ENCODE measurements at places on chromosomes 2 and 18.

GRCh38 chr18:47898696-47899095, 31.8 kb downstream of the SMAD2 start:
- DNase-seq: no peak

DNA sequence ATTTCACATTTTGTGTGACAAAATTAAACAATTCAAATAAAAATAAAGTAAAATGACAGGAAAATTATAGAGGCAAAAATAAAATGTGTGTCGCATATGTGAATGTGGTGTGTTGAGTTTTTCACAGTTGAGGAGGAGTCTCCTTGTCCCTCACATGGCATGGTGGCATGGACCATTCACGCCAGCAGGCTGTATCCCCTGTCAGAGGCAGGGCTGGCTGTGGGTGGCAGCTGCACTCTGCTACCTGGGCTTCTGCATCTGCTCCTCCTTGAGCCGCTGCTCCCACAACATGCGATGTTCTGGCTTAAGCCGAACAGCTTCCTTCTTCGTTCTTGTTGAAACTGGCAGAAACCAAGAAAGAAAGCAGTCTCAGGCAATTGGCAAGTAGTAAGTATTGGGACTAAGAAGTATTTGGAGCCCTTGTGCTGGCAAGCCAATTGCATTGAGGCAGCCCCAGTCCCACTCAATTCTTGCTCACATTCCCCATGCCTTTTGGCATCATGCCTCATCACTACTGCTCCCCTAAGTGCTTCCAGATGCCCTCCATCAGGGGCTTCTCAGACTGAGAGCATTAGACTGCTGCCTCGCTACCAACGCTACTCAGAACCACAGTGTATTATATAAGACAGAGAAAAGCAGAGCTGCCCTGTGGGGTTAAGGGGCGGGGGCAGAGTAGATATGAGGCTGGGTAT, 177.9 kb upstream of the NABP1 start:
- DNase-seq: no peak

- DNase-seq: no peak
Observed at GRCh38 chr2:207142461-207142860, 23.3 kb downstream of the KLF7 start.

- DNase-seq: no peak
Observed at GRCh38 chr2:158204741-158205165, 103.1 kb downstream of the UPP2 start.

GRCh38 chr18:62450546-62451410, 72.0 kb upstream of the ZCCHC2 start:
- no peak for DNase-seq

- DNase-seq: no peak
Observed at GRCh38 chr2:152446213-152446612, 111.2 kb downstream of the FMNL2 start.

DNA sequence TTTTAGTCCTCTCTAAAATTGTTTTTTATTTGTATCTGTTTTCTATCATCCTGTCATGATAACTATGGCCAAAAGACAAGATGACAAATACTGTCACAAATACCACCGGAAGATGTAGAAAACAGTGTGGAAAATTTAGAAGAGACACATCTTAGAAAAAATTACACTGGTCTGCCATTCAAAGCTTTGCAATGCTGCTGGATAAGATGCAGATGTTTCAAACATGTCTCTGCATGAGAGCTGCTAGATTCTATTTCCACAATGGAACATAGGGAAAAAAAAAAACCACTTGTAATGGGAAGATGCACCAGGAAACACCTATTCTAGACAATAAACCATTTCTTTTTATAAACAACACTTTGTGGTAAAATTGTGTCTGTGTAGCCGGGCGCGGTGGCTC, 5.8 kb upstream of the TAF1B start:
- DNase-seq: no peak

DNA sequence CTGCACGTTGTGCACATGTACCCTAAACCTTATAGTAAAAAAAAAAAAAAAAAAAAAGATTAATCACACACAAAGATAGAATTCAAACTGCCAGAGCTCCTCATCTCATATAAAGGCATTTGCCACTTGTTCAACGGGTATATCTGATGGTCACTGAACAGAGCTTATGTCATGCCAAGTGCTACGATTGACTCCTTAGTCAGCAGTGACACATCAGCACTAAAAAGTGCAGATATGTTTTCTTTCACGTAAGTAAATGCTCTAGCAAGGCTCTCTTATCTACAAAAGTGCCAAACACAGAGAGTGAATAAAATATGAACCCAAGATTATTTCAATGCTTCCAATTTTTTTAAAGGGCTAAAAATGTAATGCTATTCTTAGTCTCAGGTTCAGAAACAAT, 1.1 kb downstream of the LMAN1 start:
- no peak for DNase-seq

Data from NCI-H2081 treated with DMSO at 0.1 percent for 48 hours (cell line).